ENCODE measurements at places on chromosomes 3 and 15.

DNA sequence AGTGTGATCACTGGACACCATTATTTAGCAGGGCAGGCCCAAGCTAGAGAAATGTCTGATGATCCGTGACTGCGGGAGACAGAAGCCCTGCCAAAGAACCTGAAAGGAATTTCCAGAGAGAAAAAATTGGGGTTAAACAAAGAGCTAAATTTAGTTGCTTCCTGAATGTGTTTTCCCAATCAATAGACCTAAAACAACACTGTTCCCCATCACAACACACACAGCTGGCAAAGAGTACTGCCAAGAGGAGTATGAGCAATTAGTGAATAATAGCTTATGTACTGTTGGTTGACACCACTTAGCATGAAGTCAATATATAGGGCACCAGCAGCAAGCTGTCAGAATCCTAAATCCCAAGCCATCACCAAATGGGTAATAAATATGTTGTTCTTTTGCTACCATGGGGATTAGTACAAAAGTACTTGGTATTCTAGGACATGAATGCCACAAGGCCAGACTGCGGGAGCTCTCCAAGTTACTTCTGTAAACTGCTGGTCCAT is 35.7 kb downstream of the CLK3 start:
- peak; percentile 67 for DNase-seq

DNA sequence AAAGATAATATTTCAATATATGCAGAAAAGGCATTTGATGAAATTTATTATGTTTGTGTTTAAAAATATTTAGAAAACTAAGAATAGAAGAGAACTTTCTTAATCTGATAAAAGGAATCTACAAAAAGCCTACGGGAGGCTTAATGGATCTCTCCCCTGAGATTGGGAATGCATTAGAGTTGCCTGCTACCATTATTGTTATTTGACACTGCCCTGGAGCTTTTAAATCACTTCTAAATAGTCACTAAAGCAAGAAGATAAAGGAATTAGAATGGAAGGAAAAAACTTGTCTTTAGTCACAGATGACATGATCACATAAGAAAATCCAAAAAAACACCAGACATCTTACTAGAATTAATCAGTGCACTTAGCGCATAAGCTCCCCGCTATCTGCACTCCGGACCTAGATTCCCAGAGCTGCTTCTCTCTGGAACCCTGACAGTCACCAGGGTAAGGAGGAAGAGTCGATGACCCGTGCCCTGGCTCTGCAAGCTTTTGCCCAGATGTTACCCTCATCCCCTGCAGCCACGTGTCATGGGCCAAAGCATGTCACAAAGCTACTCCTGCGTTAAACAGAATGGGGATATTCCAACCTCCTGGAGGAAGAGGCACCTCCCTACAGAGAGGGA is 97.1 kb downstream of the MINAR1 start:
- no peak for DNase-seq

- DNase-seq: no peak
These were observed 199.6 kb upstream of the EIF1B start for GRCh38 chr3:40109641-40110490.

DNA sequence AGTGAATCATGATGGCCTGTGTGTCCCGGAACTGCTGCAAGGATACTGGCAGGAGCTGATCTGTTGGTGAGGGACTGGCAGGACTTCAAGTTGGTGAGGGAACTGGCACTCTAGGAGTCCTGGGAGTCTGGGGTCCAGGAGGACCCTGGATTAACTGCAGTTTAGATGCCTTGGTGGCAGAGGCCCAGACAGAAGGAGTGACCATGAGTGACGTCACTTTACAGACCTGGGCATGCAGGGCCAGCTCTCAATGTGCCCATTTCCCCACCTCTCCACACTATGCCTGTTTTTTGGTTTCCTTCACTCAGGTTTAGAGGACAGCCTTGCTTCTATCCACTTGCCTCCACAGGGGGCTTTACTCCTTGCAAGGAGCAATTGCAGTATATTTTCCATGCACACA is 154.1 kb downstream of the EPHB1 start:
- DNase-seq: no peak

- peak; percentile 2 for DNase-seq
These were observed 156.2 kb downstream of the PLCL2 start for GRCh38 chr3:17040990-17041377.

All from AG10803 (cell line).